ENCODE measurements at places on chromosomes 2 and 18.

- DNase-seq: no peak
Observed at GRCh38 chr18:34872066-34872465, 162.0 kb downstream of the DTNA start.

GRCh38 chr2:43402452-43402937 lies 176.1 kb upstream of the ZFP36L2 start:
- no peak for DNase-seq

- no peak for DNase-seq
Observed at GRCh38 chr2:240596491-240596931, 10.0 kb downstream of the CAPN10 start.

DNA sequence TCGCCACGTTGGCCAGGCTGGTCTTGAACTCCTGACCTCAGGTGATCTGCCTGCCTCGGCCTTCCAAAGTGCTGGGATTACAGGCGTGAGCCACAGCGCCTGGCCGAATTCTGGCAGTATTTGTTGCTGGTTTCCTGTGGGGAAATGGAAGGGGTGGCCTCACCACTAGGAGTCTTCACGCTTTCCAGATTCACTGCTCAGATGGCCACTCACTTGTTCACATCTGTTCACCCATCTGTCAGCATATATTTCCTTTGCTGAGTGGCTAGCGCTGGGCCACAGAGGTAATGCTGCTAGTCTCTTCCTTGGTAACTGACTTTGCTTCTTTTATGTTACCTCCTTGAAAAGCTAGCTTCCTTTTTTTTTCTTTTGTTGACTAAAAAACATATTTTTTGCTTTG lies 27.2 kb downstream of the TMEM177 start:
- no peak for DNase-seq

DNA sequence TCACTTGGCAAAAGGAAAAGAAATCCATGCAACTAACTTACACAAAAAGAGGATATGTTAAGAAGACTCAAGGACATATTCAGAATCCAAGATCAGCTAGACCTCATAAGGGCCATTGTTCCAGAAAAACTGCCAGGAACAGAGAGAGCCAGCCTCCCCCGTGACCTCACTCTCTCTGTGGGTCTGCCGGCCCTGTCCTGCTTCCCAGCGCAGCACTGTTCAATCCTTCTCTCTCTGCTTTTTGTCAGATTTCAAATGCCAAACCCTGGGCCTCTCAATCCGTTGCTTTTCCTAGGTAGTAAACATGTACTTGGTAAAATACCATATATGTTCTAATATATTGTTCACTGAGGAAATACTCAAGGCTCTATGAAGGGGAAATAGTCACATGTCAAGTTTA lies 40.0 kb upstream of the ACKR3 start:
- no peak for DNase-seq

DNA sequence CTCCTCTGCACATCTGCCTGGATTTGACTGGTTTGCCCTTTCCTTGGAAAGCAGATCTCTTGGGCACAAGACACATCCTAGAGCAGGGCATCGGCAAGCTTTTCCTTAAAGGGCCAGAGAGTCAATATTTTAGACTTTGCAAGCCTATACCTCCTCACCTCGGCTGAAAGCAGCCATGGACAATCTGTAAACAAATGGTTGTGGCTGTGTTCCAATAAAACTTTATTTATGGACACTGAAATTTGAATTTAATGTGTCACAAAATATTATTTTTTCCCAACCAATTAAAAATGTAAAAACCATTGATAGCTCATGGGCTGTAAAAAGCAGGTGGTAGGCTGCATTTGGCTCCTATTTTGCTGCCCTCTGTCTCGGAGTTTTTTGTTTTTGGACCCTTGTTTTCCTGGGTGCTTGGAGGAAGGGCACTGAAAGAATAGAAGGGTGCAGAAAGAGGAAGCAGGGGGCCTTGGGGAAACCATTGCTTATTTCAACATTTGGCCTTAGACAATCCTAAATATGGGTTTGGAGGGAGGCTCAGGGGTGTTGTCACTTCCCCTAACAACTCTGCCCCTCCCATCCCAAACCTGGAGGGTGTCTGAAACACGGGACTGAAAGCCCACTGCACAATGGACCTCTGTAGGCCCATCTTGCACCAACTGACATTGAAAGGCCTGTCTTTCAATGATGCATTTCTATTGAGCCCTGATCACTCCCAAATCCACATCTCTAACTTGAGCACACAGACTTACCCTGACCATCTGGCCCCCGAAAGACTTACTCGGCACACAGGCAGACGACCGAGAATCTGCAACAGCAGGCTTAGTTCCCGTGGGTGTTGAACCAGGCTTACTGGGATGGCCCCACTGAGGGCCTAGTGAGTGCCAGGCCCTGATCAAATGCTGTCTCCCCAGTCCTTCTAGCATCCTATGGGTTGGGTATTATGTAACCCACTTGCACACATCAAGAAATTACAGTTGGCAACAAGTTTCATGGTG lies 7.1 kb upstream of the ZFP36L2 start:
- no peak for DNase-seq

DNA sequence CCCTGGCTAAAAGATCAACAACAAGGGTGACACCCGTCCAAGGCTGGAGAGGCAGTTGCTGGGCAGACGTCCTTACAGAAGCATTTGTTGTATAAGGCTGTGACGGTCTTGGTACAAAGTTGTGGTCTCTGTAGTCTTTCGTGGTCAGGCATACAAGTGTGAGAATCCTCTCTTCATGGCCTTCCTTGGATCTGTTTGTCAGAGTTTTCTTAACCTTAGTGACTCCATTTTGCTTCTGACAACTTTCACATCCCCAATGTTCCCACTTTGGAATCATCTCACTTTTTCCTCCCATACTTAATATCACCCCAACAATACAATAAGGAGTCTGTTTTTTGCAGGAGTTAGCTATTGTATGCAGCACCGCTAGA lies 72.7 kb upstream of the ZCCHC2 start:
- DNase-seq: no peak

DNA sequence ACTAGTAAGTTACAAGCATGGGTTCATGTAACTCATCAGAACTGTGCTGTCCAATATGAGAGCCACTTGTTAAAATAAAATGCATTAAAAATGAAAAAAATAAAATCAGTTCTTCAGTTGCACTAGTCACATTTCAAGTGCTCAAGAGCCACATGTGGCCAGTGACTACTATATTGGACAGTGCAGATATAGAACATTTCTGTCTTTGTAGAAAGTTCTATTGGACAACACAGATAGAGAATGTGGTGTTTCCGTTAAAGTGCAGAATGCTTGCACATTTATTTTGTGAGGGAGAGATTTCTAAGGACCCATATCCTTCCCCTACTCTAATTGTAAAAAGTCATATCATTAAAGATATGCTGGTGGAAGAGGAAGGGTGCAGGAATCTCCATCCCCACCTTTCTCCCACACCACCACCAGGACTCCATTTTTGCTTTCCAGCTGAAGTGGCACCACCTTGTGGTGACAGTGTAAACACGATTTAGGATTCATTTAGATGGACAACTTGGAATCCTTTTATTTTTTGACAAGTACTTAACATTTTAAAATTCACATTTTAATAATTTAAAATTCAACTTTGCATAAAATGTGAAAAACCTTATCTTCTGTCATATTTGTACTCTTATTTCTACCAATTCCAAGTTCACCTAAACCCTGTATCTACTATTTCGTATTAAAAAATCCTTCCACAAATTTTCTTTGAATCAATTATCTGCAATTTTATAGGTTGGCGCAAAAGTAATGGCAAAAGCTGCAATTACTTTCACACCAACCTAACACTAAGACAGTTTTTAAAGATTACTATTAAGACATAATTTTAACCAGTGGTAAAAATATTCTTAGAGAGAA lies 9.4 kb upstream of the CD302 start:
- peak; percentile 59 for DNase-seq

GRCh38 chr2:184268900-184269477 lies 329.3 kb upstream of the ZNF804A start:
- no peak for DNase-seq

GRCh38 chr2:238263204-238264071 lies 23.6 kb upstream of the HES6 start:
- peak; percentile 88 for DNase-seq

- no peak for DNase-seq
Observed at GRCh38 chr2:19552270-19552669, 193.8 kb upstream of the OSR1 start.

DNA sequence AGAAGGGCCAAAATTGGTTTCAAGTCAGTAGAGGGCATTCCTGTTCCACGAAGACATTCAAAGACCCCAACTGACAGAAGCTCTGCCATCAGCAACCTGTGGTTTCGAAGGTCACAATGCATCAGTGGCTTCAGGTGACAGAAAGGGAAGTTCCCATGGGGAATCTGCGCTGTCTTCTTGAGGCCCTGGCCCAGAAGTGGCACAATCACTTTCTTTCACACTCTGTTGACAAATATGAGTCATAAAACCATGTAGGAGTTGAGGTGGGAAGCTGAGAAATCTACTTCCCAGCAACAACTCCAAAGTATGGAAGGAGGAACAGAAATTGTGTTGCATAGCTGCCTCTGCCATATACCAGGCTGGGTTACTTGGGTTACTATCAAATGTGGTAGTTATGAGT lies 621.1 kb upstream of the FANCL start:
- no peak for DNase-seq

DNA sequence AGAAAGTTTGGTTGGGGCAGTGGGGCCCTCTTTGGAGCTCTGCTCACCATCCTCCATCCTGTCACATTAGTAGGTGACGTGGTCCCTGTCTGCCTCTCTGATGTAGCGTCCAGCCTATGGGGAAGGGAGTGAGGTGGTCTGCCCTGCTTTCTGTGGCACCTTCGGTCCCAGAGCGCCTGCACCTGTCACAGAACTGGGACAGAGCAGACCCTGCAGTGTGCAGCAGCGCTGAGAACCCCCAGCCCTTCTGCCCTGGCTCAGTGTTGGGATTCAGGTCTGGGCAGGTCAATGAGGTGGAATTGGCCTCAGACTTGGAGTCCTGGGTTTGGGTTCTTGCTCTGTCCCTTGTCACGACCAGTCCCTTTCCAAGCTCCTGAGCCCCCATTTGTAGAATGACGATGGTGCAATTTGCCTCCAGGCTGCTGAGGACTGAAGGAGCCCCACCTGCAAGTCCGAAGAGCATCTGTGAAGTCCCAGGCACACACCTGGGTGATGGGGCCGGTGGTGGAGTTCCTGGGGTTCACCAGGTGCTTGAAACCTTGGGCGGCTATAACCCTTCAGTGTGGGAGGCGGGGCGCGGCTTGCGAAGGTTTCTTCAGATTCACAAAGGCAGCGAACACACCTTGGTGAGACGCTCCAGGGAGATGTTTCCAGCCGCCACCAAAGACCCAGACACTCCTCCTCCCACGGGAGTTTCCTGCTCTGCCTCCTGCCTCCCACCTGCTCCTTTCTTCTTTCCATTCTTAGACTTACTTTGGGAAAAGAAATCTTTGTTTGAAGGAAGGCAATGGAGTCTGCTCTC lies 265.4 kb upstream of the HDAC4 start:
- DNase-seq: no peak

DNA sequence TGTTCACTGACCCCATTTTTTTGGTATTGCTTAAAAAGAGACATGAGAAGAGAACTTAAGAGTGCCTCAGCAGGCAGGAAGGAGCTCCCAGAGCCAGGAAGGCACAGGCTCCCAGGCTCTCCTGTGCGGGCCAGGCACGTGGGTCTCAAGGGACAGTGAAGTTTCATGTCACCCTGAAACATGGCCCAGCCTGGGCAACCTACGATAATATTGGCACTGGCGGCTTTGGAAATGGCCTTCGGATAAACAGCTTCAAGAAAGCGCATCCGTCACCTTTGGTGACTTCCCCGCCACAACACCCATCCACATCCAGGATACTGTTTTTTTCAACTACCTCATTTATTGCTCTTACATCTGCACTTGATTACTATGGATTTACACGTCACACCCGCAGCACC lies 30.5 kb downstream of the PXDN start:
- DNase-seq: no peak

- DNase-seq: no peak
Observed at GRCh38 chr2:239240414-239240881, 160.4 kb downstream of the HDAC4 start.

DNA sequence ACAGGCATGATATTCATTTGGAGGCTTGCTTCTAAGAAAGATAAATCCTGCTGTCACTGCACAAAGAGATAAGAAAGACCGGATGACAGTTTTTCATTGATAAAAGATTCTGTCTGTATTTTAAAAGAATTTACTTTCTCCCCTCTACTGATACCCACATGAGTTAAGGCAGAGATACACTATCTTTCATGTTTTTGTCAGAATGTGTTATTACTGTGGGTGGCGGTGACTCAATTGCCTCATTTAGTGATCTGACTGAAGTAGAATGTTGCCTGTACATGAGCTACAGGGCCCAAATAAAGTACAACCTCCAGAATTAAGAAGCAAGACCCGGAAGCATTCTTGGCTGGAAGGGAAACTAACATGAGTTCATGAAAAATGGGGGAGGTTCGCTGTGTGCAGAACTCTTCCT lies 480.0 kb downstream of the SLC4A3 start:
- DNase-seq: no peak

- DNase-seq: no peak
Observed at GRCh38 chr2:209680596-209680995, 91.0 kb upstream of the UNC80 start.

- DNase-seq: no peak
Observed at GRCh38 chr2:12109363-12110017, 363.1 kb downstream of the LPIN1 start.

GRCh38 chr18:25230658-25231326 lies 121.2 kb downstream of the ZNF521 start:
- peak; percentile 88 for DNase-seq

GRCh38 chr2:64233376-64233922 lies 89.2 kb upstream of the PELI1 start:
- no peak for DNase-seq

DNA sequence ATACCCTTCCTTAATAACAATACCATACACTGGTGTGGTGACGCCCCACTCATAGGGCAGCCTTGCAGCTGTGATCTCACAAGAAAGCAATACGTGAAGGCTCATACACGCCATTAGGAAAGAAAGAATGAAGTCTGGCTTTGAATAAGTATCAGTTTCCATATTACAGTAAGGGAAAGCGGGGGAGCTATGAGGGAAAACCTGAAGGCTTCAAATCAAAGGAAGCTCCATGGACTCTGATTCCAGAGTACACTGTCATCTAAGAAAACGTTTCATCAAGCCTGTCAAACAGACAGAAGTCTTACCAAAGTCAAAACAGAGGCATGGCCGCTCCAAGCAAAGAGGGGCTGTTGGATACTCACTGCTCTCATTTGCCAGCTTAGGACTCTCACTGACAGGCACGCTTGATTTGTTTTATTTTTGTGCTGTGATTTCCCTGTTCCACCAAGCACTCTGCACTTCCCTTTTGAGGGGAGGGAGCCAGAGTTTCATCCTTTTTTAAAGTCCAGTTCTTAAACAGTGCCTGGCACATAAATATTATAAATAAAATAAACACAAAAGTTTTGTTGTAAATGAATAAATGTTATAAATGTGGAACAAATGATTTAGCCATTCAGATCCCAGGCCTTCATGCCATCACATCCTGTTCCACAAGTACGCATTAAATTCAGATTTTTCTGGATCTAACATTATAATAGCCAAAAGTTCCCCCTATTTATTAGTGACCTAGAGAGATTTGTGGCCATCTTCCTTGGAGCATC lies 221.2 kb downstream of the PIEZO2 start:
- DNase-seq: peak; percentile 19

- no peak for DNase-seq
Observed at GRCh38 chr2:14994721-14995120, 362.2 kb downstream of the LRATD1 start.

- no peak for DNase-seq
Observed at GRCh38 chr2:103135679-103136078, 373.8 kb downstream of the TMEM182 start.
